ENCODE measurements at places on chromosomes 5 and 9.

DNA sequence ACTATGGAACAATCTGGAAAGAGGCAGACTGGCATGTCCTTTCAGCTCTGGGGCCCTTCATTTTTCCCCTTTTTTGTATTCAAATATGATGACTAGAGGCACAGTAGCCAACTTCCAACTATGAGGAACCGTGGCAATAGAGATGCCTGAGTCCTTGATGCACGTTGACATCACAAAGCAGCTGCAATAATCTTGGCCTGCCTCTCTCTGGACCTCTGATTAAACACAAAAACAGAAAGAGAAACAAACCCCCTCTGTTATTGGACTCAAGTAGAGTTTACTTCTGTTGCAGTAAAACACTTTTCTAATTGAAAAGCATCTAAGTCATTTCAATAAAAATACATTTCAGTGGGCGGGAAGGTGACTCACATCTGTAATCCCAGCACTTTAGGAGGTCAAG lies 122.2 kb upstream of the GRAMD2B start:
- no peak for DNase-seq

- DNase-seq, result no peak
Observed at GRCh38 chr5:118953652-118954005, 34.7 kb downstream of the DTWD2 start.

DNA sequence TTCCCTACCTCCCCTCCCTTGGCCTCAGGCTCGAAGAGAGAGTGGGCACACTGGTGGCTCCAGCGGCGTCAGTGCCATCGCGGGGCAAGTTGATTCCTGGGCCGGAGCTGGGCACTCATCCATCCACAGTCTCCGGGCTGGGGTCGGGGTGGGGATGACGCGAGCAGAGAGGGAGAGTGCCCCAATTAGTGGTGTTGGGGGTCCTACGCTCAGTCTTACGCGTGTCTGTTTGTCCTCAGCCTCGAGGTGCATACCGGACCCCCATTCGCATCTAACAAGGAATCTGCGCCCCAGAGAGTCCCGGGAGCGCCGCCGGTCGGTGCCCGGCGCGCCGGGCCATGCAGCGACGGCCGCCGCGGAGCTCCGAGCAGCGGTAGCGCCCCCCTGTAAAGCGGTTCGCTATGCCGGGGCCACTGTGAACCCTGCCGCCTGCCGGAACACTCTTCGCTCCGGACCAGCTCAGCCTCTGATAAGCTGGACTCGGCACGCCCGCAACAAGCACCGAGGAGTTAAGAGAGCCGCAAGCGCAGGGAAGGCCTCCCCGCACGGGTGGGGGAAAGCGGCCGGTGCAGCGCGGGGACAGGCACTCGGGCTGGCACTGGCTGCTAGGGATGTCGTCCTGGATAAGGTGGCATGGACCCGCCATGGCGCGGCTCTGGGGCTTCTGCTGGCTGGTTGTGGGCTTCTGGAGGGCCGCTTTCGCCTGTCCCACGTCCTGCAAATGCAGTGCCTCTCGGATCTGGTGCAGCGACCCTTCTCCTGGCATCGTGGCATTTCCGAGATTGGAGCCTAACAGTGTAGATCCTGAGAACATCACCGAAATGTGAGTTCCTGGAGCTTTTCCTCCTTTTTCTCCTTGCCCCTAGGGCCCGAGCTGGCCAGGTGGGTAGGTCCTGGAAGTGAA lies 861 bp downstream of the NTRK2 start:
- no peak for DNase-seq

- no peak for DNase-seq
Observed at GRCh38 chr9:94941211-94941875, 214.8 kb downstream of the AOPEP start.
